ENCODE measurements at places on chromosomes 13 and 19. TPM values are rescaled to one million over a fixed set of nuclear protein-coding genes. Genes with fewer than 3 reads are reported as not detected.

DNA sequence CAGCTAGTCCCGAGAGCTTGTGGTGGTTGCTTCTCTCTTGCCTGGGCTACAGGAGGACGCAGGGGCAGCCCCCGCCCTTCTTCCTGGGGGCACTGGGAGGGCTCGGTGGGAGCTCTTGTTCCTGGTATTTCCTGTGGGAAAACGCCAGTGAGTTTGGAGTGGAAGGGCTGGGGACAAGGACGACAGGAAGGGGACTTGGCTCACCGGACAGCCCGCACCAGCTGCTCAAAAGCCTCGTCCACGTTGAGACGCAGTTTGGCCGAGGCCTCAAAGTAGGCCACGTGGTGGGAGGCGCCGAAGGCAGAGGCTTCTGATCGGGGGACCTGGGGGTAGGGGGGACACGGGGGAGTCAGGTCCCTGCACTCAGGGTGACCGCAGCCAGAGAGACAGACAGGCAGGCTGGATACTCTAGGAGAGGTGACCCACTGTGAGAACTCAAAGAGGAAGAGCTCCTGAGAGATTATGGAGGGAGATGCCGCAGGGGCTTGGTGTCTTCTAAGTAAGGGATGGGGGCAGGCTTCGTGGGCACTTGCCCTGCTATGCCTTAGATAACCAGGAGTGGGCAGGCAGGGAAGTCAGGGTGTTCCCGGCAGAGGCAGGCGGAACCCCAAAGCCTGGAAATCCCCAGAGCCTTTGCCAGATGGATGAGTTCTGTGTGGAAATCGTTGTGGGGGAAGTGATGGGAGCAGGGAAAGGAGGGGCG, 4.3 kb downstream of the RRAS start:
- no peak for DNase-seq

The PPP2R1A gene
- total RNA-seq, result 319 TPM

The SIGLEC5 gene
- not detected for total RNA-seq

The GPR180 gene
- 6.6 TPM for total RNA-seq

The CSNK1G2 gene
- 71.6 TPM for total RNA-seq

Data from type B pancreatic cell (in vitro differentiated cells).